ENCODE measurements at places on chromosomes 16 and 17.

GRCh38 chr16:80250381-80250780, 290.4 kb upstream of the DYNLRB2 start:
- no peak for DNase-seq

- DNase-seq, result no peak
These were observed 44.6 kb upstream of the SLC38A10 start for GRCh38 chr17:81339534-81340296.

DNA sequence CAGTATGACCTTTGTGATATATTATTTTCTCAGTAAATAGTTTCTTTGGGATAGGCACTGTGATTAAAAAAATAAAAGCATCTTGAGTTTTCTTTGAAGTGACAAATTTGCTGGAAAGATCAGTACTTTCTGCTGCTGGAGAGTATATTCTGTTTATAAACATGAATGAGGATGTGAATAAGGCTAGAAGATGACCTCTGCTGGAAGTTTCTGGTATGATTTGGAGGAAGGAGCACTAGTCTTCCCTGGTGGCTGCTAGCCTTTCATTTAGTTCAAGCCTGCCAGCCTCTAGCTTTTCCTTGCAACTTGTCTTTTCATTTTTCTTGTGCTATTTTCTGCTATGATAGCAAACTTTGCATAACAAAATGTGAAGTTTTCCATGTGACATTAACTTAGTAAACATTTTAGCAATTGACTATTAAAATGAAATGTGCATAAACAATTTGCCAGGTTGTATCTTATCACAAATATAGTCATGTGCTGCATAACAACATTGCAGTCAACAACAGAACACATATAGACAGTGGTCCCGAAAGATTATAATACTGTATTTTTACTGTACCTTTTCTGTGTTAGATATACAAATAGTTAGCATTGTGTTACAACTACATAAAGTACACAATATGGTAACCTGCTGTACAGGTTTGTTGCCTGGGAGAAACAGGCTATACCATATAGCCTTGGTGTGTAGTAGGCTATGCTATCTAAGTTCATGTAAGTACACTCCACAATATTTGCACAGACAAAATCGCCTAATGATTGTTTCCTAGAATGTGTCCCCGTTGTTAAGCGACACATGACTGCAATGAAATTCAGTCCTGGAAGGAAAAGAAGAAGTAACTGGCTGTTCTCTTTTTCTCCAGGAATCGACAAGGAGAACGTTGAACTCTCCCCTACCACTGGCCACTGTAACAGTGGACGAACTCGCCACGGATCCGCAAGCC, 18.1 kb upstream of the RAB11FIP4 start:
- no peak for DNase-seq

- DNase-seq, result no peak
These were observed 1.8 kb upstream of the GINS2 start for GRCh38 chr16:85690469-85691064.

GRCh38 chr17:1328437-1328836, 49.0 kb downstream of the TRARG1 start:
- DNase-seq, result no peak

- DNase-seq, result no peak
These were observed 107.4 kb upstream of the CDH11 start for GRCh38 chr16:65229191-65229662.

DNA sequence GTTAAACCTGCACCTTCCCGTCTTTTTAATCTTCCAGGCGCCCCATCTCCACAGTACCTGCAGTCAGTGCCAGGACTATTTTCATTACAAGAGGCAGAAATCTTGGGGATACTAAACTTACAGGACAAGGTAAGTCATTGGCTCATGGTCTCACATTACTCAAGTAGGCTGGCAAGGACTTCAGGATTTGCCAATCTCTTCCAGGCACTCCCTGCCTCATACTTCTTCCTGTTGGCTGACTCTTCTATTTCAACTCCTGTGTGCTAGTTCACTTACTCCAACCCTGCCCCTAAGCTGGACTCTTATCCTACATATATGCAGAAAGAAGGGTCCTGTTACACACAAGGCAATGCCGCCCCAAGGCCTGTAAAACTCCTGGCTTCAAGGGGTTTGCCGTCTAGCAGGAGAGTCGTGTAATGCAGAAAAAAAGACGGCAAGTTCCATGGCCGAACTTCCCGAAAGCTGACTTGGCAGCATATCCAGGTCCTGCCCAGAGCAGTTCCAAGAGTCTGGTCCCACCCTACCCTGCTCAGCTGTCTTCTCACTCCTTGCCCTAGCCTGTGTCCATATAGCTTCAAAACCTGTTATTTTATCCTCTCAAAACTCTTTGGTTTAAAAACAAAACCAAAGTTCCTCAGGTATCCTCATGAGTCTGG, 14.8 kb downstream of the ERN1 start:
- no peak for DNase-seq

- peak; percentile 35 for DNase-seq
These were observed 28.2 kb upstream of the ADGRG1 start for GRCh38 chr16:57600048-57600835.

GRCh38 chr17:56699186-56699894, 105.8 kb downstream of the NOG start:
- no peak for DNase-seq
